ENCODE measurements at places on chromosomes 11 and 22. TPM values are rescaled to one million over a fixed set of nuclear protein-coding genes. Genes with fewer than 3 reads are reported as not detected.

KCTD14 gene
- total RNA-seq, result 8.4 TPM

PRSS23 gene
- total RNA-seq, result 104 TPM

TESMIN gene
- total RNA-seq, result 1.2 TPM

PAMR1 gene
- total RNA-seq, result 0.17 TPM

OR2D2 gene
- not detected for total RNA-seq

HMBS gene
- 2.0 TPM for total RNA-seq

ANO9 gene
- 0.17 TPM for total RNA-seq

NLRP14 gene
- 0.48 TPM for total RNA-seq

LAYN gene
- total RNA-seq, result 25.9 TPM

SPON1 gene
- total RNA-seq, result 0.09 TPM

KDM4D gene
- 4.4 TPM for total RNA-seq

CHST1 gene
- total RNA-seq, result 4.0 TPM

MAP4K2 gene
- total RNA-seq, result 6.7 TPM

LRP4 gene
- 1.7 TPM for total RNA-seq

Measured in Daoy (cell line).